Cerebellum (tissue), 4 donors: ENCODE measurements at places on chromosomes 12 and 14. TPM values are rescaled to one million over a fixed set of nuclear protein-coding genes. Genes with fewer than 3 reads are reported as not detected.

- no peak for DNase-seq
Observed at GRCh38 chr12:119375883-119376190, 41.3 kb downstream of the CCDC60 start.

- no peak for DNase-seq
Observed at GRCh38 chr12:41903014-41903708, 241.5 kb downstream of the GXYLT1 start.

- DNase-seq, result no peak
Observed at GRCh38 chr12:62215506-62215905, 44.7 kb upstream of the USP15 start.

The CS gene
- 102 TPM for total RNA-seq

DNA sequence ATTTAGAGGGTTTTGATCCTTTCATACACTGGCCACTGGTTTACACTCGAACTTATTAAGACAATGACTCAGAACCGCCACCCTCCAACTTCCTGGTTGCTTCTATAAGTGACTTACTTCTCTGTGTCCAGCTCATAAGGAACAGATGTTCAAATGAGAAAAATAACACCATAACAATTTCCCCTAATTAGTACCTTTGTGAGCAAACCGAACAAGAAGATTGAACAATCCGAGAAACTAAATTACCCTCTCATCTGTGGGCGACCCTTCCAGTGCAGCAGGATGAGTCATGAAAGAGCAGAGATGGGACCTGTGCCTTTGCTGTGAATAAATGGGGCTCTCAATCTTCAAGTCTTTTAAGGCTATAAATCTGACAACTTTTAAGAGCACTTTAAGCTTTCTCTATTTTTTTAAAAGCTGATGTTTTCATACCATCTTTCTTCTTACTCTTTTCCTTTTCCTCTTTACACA, 146.8 kb upstream of the RASSF8 start:
- no peak for DNase-seq

DNA sequence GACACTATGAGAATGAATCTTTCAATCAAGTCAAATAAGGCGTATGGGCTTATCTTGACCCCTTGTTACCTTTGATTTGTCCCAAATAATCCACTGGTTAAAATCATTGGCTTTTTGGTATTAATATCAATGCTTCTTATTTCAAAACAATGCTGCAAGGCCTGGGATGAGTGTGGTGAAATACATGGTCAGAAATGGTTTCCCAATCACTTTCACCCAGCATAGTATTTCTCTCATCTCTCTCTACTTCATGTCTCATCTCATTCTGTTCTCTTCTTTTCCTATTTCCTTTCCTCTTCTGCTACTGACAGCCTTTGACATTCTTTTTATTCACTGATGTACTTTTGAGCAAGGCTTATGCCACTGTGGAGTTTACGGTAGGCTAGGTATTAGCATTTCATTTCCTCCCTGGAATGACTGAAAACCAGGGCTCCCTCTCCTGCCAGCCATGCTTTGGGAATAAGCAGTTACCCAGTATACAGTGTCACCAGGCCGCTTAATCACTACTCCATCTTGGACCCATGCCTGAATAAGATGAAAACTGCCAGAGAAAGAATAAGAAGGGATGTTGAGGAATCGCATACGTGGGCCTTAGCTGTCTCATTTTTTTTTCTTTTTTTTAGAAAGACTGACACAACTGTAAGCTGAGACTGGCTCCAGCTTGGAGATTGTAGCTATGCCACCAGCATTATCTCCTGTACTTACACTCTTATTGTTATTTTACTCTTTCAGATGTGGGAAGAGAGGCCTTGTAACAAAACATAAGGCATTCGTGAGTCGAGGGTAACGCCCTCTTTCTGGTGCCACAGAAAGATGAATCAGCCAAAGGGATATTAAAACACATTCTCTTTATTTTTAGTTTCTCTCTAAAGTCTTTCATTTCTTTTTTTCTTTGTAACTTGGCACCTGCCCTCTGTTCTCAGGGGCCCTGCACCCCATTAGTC, 53.5 kb downstream of the IGF1 start:
- peak; percentile 44 for DNase-seq

GRCh38 chr14:26597589-26598080, at the start of gene NOVA1:
Gene NOVA1 (minus strand): TSS chr14:26598033. CDS start chr14:26597436, 597 bp downstream.
- no peak for DNase-seq

- no peak for DNase-seq
Observed at GRCh38 chr12:47993491-47993890, 10.8 kb downstream of the COL2A1 start.

The AHSA1 gene
- total RNA-seq, result 64.9 TPM

DNA sequence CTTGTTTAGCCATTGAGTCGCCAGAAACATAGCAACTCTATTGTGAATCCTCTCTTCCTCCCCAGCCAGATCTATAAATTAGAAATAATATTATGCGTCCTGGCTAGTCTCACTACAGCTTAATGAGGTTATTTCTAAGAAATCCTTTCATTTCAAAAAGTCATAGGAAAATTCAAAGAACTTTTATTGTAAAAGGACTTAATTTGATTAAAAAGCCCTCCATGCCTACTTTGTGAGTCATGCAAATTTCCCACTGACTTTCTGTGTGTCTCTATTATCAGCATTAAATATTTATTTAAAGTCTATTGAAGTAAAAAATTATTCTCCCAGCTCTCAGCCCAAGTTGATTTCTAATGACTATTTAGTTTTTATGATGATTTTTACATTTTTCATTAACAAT, 160.7 kb downstream of the PHLDA1 start:
- DNase-seq, result no peak

The CD163L1 gene
- 5.4 TPM for total RNA-seq

GRCh38 chr14:81655423-81656314, 122.0 kb upstream of the SEL1L start:
- DNase-seq, result no peak

GRCh38 chr12:69484428-69484827, 14.2 kb downstream of the FRS2 start:
- DNase-seq, result no peak

DNA sequence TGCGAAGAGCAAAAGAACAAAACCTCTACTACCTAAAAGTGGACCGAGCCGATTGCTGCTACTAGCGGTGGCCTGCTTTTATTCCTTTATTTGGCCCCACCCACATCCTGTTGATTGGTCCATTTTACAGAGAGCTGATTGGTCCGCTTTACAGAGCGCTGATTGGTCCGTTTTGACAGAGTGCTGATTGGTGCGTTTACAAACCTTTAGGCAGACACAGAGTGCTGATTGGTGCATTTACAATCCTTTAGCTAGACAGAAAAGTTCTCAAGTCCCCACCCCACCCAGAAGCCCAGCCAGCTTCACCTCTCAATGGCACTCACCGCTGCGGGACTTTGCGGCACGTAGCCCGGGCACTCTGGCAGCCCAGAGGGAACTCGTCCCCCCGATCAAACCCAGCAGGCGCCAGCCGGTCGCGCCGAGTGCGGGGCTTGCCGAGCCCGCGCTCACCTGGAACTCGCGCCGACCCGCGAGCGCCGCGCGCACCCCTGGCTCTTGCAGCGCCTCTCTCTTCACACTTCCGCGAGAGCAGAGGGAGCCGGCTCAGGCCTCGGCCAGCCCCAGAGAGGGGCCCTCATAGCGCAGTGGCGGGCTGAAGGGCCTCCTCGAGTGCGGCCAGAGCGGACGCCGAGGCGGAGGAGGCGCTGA, 8.7 kb upstream of the FGD4 start:
- no peak for DNase-seq

GRCh38 chr14:87998482-87998881, 5.5 kb upstream of the GALC start:
- DNase-seq, result no peak

The RTL1 gene
- under 0.01 TPM for total RNA-seq

- DNase-seq, result no peak
Observed at GRCh38 chr14:58912799-58913432, 275.2 kb downstream of the DACT1 start.

DNA sequence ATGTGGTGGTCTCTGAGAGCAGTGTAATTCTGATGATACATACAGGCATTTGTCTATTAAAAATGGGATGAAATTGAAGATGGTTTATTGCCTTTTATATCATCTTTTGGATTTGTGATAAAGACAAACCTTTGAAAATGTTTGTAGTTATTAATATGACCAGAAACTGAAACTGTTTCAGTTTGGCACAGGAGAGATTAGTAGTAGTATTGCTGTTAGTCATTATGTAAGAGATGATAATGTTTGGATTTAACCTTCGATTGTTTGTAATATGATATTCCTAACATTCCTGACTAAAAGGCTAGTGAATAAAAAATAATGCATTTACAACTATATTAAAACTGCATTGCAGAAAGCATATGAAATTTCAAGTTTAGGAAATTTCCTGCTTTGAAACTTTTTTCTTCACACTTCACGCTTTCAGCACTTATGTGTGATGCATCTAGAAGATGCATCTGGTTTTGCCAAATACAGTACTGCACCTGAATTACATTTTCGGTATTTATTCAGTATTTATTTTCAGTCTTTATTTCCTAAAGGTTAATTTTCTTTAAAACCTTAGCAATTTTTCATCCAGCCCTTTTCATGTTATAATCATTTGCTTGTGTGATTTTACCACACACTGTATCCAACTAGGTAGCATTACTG, 25.5 kb downstream of the ADIPOR2 start:
- DNase-seq, result no peak

DNA sequence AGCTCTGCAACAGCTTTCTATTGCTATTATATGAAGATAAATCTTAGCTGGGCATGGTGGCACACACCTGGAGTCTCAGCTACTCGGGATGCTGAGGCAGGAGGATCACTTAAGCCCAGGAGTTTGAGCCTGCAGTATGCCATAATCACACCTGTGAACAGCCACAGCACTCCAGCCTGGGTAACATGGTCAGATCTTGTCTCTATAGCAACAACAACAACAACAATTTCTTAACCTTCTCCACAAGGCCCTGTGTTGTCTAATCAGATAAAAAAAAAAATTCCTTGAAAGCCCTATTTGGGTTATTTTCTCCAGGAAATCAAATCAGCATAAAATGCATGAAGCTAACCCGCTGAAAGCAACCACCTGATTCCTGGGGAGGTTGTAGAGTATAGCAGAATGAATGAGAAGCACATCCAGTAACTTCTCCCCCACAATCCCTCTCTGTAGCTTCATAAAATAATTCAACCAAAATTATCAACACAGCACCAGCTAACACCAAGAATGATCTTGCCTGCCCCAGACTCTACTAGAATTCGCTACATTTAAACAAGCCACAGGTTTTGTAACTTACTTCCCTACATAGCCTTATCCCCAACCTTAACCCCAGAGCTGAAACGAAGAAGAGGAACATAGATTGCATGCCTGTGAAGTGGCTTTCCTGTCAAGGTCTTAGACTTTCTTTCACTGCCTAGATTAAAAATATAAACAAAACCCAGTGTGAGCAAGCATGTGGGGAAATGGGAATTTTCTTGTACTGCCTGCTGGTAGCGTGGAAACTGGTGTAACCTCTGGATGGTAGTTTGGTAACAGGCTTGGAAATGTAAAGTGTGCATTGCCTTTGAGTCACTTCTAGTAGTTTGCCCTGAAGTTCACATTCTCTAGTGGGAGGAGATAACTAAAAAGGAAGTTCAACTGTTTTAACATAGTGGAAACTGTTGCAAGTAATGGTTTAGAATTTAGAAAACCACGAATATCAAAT, 6.0 kb upstream of the STK38L start:
- no peak for DNase-seq

The RNASE3 gene
- not detected for total RNA-seq

GRCh38 chr12:110010853-110011723, 11.9 kb downstream of the ANKRD13A start:
- DNase-seq, result no peak

DNA sequence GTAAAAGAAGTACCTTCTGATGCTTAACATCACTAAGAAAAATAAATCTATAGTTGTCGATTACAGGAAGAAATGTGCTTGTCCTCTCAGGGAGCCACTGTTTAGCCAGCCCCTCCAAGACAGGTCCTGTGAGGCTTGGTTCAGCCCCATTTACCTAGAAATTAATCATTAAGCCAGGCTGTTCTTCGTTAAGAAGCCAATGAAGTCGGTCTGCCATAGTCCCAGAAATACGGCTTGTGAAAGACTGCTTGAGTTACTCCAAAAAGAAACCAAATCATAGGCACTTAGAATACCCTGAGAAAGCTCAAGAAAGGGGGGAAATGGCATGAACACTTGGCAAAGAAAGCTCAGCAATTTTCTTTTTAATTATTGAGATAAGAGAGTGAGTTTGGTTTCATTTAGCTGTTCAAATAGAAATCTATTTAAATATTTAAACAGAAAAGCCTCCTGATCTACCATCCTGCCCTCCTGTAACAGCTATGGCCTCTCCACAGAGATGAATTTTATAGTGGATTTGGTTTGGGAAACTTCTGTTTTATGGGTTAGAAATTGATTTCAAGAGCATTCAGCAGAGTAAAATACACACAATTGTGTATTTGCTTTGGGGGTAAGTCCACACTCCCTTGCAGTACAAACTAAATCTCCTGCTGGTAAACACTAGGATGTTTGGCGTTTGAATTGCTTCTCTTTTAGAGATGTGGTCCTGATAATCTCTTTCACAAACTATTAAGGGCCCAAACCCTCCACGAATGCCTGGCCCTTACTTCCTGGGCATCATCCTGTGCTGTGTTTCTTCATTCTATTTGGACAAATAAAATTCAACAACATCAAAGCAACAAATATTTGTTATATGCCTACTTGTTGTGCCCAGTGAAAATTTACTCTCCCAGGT, 234.4 kb downstream of the SEC23A start:
- no peak for DNase-seq

- DNase-seq, result no peak
Observed at GRCh38 chr12:129750421-129750820, 153.4 kb downstream of the TMEM132D start.

DNA sequence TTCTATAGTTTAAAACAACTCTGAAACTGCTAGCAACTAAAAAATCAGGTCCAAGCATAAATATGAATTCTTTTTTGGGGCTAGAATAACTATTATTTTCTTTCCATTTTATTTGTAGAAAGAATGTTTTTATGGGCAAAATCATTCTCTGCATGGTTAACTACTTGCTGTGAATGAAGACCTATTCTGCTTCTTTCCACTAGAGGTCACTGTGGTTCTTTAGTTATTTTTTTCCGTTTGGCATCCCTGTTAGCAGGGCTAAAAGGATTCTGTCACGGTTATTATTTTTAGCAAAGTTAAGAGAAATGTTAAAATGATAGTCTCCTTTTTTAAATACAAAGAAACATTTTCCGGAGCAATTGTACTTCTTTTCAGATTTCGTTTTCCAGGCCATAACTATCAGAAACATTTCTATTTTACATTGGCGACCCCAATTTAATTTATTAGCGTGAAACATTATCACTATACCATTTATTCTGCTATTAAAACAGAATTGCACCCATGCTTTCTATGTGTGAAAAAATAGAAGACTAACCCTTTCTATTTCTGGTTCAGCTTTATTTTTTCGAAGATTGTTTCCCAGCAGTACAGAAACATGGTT, 404.8 kb downstream of the ATP23 start:
- peak; percentile 16 for DNase-seq

DNA sequence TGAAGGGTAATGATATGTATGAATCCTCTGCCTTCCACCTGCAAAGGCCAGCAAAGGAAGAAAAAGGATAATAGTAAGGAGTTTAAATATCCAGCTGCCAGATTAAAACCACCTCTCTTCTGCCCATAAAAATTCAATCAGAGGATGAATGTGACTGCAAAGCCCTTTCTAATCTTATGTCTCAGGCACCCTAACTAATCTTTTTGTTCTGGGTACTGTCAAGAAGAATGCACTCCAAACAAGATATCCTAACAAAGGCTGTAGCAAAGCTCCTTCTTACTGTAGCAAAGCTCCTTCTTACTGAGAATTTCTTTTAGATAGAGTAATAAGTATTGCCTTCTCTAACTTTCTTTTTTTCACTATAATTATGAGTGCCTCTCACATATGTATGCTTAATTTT, 91.8 kb downstream of the ST8SIA1 start:
- DNase-seq, result no peak

The CINP gene
- 21.3 TPM for total RNA-seq

GRCh38 chr14:21268617-21269251, 508 bp downstream of the HNRNPC start:
- DNase-seq, result peak; percentile 19

The ADCK1 gene
- 7.3 TPM for total RNA-seq
